ENCODE measurements at places on chromosomes 4 and X. TPM values are rescaled to one million over a fixed set of nuclear protein-coding genes. Genes with fewer than 3 reads are reported as not detected.

GRCh38 chr4:243426-243825 is 61.8 kb downstream of the ZNF732 start:
- no peak for DNase-seq

DNA sequence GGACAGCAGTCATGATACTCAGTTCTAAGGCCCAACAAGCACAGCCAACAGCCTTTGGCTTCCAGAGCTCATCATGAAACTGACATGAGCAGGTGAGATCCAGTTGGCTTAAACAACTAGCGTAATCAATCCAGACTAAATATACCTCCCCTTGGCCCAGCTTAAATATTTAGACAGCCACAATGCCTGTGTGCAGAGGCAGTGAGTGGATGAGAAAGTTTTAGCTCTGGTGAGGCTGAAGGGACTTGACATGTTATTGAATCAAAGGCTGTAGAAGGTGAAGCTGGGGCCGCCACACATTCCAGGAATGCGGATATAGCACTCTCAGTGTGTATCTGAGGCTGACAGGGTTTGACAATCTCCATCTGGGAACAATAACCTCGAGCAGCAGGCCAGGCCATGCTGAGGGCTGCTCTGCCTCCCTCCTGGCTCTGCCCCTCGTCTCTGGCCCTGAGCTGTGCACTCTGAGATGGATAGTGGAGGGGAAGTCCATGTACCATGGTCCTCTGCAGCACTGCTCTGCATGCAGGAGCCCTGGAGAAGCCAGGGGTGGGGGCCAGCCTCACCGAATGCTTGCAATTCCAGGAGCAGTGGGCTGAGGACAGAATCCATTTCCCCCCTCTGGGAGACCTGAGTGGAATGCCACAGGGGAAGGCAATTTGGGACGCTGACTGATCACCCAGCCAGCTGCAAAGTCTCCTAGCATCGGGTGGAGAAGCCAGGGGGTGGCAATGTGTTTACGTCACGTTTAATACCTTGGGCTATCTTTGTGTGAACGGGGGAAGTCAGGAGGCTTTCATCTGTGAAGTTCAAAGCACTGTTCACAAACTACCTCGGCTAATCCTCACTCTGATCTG is 37.3 kb upstream of the RASL11B start:
- no peak for DNase-seq

- DNase-seq, result no peak
Measured at GRCh38 chrX:96704629-96705028, 20.0 kb downstream of the DIAPH2 start.

Gene EFHC2
- 0.57 TPM for total RNA-seq

Gene GRIA3
- 0.85 TPM for total RNA-seq

DNA sequence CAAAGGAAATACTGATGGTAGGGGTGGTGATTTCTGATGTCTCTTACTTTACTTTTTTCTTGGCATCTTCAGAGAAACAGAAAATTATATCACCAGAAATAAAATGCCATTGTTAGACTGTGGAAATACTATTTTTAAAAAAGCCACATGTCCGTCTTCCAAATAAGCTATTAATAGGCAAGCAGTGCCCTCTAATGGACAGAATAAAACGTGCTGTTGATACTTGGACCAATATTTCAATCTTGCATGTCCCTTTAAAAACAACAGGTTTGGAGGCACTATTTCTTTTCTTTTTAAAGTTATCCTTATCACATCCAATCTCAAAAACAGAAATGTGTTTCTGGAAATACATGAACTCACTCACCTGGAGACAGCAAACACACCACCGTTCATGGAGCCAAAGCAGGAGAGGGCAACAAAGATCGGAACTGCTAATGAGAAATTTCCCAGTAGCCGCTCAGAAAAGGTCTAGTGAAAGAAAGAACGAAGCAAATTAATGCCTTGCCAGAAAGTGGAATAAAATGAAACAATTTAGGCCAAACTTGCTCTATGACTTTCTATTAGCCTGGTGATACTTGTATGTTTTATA is 59.2 kb downstream of the SLC7A11 start:
- no peak for DNase-seq

GRCh38 chrX:17500145-17500579 is 125.2 kb downstream of the NHS start:
- peak; percentile 54 for DNase-seq

- no peak for DNase-seq
Measured at GRCh38 chr4:2714918-2715317, 41.2 kb downstream of the TNIP2 start.

DNA sequence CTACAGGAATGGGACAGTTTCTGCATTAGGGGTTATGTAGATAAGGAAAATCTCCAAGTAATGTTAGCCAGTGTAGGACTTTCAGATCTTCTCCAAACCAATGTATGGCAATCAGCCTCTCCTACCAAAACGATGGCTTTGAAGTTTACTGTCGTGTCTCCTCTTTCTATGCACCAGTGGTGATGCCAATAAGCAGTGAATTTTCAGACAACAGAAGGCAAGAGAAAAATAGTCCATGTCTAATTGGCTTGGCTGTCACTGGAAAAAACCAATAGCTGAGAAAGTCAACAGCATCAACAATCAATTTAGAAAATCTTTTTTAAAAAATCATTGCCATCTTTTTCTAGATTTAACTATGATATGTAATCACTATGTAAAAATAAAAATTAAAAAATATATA is 35.0 kb downstream of the LIMCH1 start:
- DNase-seq, result no peak

DNA sequence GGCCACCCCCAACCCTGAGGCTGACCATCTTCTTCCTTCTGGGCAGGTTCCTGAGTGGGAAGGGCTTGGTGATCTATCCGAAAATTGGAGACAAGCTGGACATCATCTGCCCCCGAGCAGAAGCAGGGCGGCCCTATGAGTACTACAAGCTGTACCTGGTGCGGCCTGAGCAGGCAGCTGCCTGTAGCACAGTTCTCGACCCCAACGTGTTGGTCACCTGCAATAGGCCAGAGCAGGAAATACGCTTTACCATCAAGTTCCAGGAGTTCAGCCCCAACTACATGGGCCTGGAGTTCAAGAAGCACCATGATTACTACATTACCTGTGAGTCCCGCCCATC is 9.7 kb downstream of the EFNB1 start:
- DNase-seq, result peak; percentile 31

- no peak for DNase-seq
Measured at GRCh38 chrX:48083706-48084105, 12.3 kb upstream of the ZNF630 start.

DNA sequence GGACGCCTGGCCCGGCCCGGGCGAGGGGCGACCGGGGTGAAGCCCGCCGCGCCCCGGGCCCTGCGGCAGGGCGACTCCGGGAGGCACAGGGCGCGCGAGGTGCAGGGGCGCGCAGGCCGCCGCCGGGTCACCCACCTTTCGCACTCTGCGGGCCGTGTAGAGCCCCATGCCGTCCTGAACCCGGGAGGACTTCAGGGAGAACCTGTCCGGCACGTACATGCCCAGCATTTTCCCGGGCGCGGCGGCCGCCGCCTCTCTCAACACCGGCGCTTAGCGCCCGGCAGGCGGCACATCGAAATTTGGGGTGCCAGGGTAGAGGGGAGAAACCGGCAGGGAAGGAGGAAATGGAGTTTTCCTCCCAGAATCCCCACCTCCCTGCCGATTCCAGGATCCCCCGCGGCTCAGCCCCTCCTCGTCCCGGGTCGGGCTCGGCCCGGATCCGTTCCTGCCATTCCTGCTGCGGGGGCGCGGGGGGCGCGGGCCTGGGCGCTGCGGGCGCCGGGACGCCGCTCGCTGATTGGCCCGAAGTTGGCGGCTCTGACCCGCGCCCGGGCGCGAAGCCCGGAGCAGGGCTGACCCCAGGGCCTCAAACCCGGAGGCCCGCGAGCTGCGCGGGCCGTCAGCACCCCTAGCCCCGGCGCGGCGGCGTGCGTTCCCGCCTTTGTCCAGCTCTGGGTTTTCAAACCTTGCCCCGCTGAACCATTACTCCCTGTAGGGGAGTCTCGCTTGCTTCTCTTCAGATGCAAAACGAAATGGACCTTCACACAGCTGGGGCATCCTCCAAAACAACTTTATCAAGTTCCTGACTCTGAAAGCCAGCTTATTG is at the start of gene PRDM5:
Gene PRDM5, minus strand, starts transcription at position 346 of the 826 bp plus-strand sequence. Its CDS starts 118 bp downstream, at position 228.
- DNase-seq, result peak; percentile 60

- DNase-seq, result no peak
Measured at GRCh38 chr4:142512161-142512560, 333.9 kb downstream of the INPP4B start.

GRCh38 chr4:73068491-73069337 is 802 bp downstream of the COX18 start:
- DNase-seq, result peak; percentile 29

DNA sequence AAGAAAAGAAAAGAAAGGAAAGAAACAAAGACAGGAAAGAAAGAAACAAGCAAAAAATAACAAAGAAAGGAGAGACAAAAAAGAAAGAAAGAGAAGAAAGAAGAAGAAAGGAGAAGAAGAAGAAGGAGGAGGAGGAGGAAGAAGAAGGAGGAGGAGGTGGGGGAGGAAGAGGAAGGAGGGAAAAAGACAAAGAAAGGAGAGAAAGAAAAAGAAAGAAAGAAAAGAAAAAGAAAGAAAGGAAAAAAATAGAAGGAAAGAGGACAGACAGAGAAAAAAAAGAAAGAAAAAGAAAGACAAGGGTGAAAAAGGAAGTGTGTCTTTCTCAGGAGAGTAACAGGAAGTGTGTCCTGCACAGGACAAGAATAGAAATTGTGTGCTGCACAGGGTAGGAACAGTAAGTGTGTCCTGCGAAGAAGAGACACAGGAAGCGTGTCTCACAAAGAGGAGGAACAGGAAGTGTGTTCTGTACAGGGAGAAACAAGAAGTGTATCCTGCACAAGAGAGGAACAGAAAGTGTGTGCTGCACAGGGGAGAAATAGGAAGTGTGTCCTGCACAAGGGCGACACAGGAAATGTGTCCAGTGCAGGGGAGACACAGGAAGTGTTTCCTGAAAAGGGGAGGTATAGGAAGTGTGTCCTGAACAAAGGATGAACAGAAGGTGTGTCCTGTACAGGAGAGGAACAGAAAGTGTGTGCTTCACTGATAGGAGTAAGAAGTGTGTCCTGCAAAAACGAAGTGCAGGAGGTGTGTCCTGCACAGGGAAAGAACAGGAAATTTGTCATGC is 101.2 kb downstream of the ARSF start:
- DNase-seq, result no peak

DNA sequence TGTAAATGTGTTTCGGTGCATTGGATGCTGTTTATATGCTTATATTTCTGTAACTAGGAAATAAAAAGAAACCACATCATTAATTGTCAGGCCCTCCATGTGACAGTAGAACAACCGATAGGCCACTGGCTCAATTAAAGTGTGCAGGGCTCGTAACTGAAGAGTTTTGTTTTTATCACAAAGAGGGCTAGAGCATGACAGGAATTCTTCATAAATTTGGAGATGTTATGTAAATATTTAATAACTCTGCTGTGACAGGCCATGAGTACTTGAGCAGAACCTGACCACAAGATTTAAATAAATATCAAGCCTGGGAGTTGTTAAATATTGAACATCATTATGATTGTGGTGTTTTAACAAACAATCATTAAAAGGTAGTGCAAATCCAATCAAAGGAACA is 55.9 kb downstream of the MID1 start:
- no peak for DNase-seq

Gene TRIML2
- total RNA-seq, result not detected

Gene PPP1R3F
- 2.8 TPM for total RNA-seq

- no peak for DNase-seq
Measured at GRCh38 chr4:118889312-118889691, 648 bp downstream of the SYNPO2 start.

DNA sequence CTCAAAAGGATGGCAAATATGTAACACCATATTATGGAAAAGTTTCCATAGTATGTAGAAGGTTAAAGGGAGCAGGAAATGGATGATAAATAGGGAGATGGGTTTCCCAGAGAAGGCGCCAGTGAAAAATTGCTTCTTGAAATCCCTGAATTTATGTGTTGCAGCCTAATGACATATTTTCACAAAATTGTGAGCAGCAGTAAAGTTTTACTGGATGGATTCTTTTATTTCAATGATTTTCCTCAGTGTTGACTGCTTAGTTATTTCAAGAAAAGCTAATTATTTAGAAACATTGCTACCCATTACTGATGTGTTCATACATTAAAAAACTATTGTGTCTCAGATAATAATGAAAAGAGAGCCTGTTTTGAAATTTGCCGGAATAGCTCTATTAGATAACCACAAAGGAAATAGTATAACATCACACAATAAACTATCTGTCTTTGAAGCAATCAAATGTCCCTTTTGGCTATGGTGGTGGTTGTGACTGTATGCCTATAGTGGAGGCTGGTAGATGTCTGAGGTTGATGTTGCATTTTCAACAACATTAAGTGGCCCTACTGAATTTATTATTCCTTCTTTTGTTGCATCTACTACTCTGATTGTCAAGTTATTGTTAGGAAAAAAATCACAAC is 169.9 kb upstream of the HAND2 start:
- no peak for DNase-seq

Gene TEX13B
- not detected for total RNA-seq

GRCh38 chrX:4909348-4909747 is 1195.9 kb upstream of the PRKX start:
- DNase-seq, result no peak

Gene FRMPD3
- total RNA-seq, result 0.42 TPM

All from colonic mucosa (tissue), 4 donors.